Endothelial cell (in vitro differentiated cells): ENCODE measurements at places on chromosomes 4 and X. TPM values are rescaled to one million over a fixed set of nuclear protein-coding genes. Genes with fewer than 3 reads are reported as not detected.

DNA sequence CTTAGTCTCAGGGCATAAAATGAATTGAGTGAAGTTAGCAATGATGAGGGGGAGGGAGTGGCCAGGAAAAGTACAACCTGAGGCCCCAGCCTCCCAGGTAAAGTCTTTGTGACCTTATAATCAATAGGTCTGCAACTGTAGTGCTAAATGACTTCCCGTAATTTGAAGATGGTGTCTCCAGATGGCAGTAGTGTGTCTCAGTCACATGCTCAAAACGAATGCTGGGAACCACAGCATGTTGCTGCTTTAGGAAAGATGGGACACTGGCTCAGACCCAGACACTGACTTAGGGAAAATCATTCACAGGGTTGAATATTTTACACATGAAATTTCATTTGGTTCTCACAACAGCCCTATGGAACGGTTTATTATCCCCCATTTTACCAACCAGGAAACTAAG lies 10.3 kb downstream of the SRPX2 start:
- no peak for DNase-seq

- no peak for DNase-seq
Observed at GRCh38 chr4:32789026-32789608, 2068.9 kb downstream of the PCDH7 start.

DNA sequence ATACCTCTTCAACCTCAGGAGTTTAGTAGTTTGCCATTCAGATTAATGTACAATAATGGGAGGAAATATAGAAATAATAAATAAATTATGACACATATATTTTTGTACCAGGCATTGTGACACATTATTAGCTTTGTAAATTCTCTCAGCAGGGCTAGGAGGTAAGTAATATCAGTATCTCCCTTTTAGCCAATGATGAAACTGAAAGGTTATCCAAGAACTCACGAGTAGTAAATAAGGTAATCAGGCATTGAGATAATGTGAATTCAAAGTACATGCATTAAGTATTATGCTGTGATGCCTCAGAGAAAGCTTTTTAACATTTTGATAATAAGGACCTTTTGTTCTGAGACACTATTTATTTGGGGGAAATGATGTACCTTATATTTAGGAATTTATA lies 5.3 kb upstream of the ARAP2 start:
- no peak for DNase-seq

- DNase-seq = peak; percentile 6
Observed at GRCh38 chrX:121308276-121308805, 260.9 kb downstream of the GLUD2 start.

Gene ZNF827
- 22.8 TPM for total RNA-seq

Gene SLITRK4
- 7.3 TPM for total RNA-seq

Gene TSPAN6
- 52.2 TPM for total RNA-seq
